ENCODE measurements at places on chromosomes 12 and 14.

- no peak for DNase-seq
Measured at GRCh38 chr12:20475542-20475941, 107.2 kb downstream of the PDE3A start.

- no peak for DNase-seq
Measured at GRCh38 chr12:89474615-89475014, 50.0 kb downstream of the GALNT4 start.

GRCh38 chr12:75661908-75662307, 150.5 kb upstream of the KRR1 start:
- DNase-seq, result no peak

DNA sequence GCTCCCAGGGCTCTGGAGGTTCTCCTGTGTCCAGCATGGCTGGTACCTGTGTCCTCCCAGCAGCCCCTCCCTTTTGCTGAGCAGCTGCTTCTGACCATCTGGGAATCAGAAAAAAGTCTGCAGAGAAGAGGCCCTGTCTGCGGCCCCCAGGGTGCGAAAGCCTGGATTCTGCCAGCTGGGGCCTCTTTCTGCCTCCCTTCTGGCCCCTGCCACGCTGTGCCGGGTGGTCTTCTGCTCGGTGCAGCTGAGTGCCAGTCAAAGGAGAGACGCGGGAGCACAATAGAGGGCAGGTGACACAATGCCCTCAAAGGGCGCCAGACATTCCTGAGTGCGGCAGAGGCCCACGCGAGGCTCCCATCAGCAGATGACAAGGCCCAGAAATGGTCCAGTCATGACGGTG, 12.6 kb downstream of the BTBD6 start:
- no peak for DNase-seq

GRCh38 chr14:81412779-81413178, 12.7 kb upstream of the STON2 start:
- DNase-seq, result no peak

Measured in activated CD4-positive, alpha-beta memory T cell treated with anti-CD3 and anti-CD28 coated beads, Interleukin-2, amount 10 ng/mL, durations not matched to agents 7 days and 5 days (primary cell).